Activated CD4-positive, alpha-beta T cell treated with anti-CD3 and anti-CD28 coated beads, Interleukin-10, Interleukin-2, amounts not matched to agents 100 ng/mL and 50 ng/mL, durations not matched to agents 16 hours and 8 hours (primary cell): ENCODE measurements at places on chromosomes 5 and 9.

- no peak for DNase-seq
Measured at GRCh38 chr9:71108937-71109336, 12.5 kb downstream of the TRPM3 start.

DNA sequence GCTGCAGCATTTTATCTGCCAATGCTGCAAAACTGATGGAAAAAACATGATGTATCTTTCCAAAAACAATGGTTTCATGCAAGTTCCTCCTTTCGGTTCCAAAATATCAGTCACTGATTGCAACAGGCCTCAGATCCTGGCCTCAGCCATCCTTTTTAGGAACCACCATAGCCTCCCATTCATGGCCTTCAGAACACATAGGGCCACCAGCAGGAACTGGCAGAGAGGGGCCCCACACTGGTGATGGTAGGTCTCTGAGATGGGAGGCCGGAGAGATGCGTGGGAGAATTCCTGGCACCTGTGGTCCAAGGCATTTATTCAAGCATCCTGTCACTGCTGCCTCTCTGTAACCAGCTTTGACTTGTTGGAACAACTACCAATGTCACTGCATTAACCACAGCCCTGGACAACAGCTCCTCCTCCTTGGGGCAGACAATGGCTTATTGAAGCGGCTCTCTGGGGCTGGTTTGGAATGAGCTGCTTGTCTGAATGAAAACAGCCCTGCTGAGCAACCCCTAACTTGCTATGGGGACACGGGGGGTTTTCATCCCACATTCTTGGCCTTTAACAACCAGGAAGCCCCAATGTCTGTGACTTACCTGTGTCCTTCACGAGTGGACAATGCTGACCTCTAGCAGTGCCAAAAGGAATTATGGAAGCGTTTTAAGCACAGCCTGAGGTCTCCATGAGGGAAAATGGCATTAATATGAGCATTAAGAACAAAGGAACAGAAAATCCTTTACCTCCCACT lies 108.1 kb downstream of the LHFPL2 start:
- no peak for DNase-seq

- DNase-seq, result no peak
Measured at GRCh38 chr9:99515093-99515492, 293.0 kb downstream of the SEC61B start.

GRCh38 chr5:108925073-108925472 lies 177.4 kb downstream of the FER start:
- no peak for DNase-seq

DNA sequence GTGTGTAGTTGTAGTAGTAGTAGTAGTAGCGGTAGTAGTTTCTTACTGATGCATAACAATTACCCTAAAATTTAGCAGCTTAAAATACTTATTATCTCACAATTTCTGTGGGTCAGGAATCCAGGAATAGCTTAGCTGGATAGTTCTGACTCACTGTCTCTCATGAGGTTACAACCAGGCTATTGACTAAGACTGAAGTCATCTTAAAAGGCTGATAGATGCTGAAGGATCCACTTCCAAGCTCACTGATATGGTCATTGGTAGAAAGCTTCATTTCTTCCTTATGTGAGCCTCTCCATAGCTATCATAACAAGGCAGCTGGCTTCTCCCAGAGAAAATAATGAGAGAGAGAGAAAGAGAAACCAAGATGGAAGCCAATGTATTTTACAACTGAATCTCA lies 147.5 kb upstream of the FBXL17 start:
- no peak for DNase-seq

GRCh38 chr9:112316258-112316943 lies 17.0 kb downstream of the PTBP3 start:
- DNase-seq, result no peak

DNA sequence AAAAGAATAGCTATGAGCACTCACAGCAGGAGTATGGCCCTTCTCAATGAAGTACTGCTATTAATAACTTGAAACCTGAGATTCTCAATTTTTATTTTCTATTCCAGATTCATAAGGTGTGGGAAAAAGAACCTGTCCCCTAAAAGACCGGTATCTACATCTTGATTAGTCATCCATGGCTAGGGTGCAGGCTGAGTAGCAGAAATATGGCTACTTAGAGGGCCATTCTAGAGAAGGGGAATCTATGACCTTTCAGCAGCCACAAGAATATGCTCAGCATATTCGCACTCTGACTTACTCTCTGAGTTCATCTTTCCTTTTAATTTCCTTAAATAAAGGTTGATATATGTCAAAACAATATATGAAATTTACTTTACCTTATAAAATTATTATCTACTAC lies 27.7 kb downstream of the WDR36 start:
- peak; percentile 11 for DNase-seq

DNA sequence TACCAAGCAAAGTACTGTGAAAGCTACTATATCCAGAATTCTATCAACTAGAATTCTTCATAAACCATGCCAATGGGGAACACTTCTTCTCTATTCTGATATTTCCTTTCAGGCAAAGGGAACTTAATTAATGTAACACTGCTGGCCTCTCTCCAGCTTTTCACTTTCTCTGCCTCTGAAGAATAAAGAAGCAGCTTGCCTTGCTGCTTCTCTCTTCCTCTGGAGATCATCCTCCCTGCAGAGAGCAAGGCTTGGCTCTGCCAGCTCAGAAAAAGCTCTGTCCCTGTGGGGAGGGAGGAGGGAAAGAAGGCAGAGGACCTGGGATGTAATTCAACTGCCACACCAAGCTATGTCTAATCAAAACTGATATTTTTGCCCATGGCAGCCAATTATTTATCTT lies 6.5 kb downstream of the CTNND2 start:
- no peak for DNase-seq

DNA sequence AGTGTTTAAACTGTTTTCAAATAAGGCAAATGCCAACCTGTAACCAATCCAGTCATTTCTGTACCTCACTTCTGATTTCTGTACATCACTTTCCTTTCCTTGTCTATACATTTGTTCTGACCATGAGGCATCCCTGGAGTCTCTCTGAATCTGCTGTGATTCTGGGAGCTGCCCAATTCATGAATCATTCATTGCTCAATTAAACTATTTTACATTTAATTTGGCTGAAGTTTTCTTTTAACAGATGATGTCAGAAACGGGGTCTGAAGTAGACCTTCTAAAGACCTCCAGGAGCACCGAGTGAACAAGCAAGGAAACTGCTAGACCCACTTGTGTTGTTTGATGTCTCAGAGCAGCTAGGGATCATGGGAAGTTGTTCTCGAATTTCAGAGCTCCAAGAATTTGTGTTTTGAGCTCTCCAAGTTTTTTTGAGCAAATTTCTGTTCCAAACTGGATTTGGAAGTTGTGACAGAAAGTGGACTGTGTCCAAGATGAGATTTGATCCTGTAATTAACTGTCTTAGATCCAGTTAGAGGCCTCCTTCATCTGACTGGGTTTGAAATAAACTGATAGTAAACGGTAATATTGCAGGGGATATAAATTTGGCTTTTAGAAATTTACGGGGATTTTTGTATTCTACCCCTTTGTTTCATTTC lies 490.8 kb upstream of the ST8SIA4 start:
- DNase-seq, result peak; percentile 6

GRCh38 chr9:100294341-100294740 lies 58.4 kb downstream of the TEX10 start:
- no peak for DNase-seq

DNA sequence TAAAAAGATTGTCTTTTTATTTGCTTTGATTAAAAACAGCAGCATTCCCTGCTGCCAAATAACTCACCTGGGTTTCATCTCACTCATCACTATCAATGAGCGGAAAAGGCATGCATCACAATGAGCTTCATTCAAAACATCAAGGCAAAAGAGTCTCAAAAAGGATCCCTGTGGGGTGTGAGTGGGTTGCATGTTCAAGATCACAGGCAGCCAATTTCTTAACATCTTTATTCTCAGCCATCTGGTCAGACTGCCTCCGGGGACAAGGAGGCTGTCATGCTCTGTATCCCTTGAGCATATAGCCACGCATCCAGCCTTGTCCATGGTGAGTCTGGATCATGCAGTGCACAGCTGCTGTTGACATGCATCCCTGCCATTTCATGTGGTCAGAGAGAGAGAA lies 117.1 kb downstream of the ICE1 start:
- no peak for DNase-seq

GRCh38 chr5:167587772-167588437 lies 703.5 kb upstream of the WWC1 start:
- no peak for DNase-seq

GRCh38 chr5:92544036-92544435 lies 1037.0 kb downstream of the NR2F1-AS1 start:
- DNase-seq, result no peak

DNA sequence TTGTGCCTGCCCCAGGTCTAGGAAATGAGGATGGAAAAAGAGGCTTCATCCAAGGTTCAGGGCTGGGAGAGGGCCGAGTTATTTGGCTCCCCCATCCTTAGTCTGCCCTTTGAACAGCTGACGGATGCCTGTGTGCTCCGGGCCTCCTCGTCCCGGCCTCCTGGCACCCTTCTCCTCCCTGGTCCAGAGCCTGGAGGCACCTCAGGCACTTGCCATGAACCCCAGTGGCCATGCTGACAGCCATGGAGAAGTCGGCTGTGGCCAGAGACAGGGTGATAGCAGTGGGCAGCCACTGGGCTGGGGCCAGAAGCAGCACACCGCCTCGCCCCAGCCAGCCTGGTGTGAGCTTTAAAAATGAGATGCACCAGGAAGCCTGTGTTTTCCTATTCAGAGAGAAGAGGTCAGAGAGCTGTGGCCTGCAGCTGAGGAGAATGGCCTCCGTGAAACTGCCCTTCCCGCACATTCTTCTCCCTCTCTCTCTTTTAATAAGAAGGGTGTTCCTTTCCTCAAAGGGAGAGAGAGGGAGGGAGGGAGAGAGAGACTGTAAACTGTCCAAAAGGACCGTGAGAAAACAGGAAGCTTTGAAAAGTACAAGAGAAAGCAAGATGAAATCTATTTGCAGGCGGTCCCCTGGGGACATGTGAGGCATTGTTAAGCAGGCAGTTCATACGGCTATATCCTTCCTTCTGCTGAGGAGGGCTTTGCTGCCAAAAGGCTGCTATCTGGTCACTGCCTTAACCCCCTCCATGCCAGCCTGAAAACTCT lies 55.3 kb downstream of the ZNF366 start:
- DNase-seq, result no peak

GRCh38 chr5:91219091-91219802 lies 163.9 kb downstream of the ARRDC3 start:
- no peak for DNase-seq

DNA sequence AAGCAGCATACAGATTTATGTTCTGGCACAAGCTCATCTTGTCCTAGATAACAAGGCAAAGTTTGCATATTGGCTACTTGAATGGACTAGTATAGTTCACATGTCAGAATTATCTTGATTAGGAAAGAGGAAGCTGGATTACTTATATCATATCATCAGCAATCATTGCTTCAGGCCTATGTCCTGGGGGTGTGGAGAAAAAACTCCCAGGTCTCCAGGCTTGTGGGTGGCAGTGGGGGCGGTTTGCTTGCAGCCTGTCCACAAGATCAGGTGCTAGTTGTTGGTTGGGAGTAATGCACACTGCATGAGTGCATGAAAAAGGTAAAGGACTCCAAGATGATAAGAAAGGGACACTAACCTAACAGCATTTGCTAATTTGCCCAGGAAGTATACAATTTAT lies 326.4 kb upstream of the PDE4D start:
- no peak for DNase-seq

GRCh38 chr5:83767409-83767992 lies 46.8 kb upstream of the HAPLN1 start:
- DNase-seq, result no peak

GRCh38 chr9:38006163-38006562 lies 62.9 kb downstream of the SHB start:
- DNase-seq, result no peak
